ENCODE measurements at places on chromosomes 1 and 21.

- no peak for DNase-seq
These were observed 5.1 kb upstream of the CDC42BPA start for GRCh38 chr1:227323171-227323966.

- DNase-seq: peak; percentile 9
These were observed 59.4 kb downstream of the CDC7 start for GRCh38 chr1:91559838-91560565.

DNA sequence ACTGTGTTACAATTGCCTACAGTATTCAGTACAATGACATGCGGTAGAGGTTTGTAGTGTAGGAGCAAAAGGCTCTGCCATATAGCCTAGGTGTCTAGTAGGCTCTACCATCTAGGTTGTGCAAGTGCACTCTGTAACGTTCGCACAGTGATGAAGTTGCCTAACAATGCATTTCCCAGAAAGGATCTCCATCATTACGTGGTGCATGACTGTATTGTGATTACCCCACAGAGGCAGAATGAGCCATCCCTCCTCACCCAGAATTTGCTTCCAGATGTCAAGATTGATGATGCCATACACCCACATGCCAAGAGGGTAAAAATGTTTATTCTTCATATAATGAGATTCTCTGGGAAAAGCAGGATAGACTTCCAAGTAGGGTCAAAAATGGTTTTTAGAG, 199.3 kb upstream of the CTTNBP2NL start:
- no peak for DNase-seq

DNA sequence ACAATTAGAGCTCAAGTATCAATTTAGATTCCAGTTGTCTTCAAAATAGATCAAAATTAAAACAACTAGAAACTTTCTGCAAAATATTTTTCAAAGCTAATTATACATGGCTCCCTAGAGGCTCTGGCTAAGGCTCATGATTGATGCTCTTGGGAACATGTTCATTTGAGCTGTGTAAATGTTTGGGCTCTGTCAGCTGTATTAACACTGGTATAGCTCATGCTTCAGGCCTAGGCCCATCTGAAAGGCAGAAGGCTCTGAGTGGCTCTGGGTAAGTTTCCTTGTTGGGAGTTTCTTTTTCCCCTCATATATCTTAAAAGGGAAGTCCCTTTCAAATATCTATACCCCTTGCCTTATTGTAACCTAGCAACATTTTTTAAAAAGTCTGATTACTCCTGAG, 81.3 kb downstream of the UROD start:
- DNase-seq: no peak

DNA sequence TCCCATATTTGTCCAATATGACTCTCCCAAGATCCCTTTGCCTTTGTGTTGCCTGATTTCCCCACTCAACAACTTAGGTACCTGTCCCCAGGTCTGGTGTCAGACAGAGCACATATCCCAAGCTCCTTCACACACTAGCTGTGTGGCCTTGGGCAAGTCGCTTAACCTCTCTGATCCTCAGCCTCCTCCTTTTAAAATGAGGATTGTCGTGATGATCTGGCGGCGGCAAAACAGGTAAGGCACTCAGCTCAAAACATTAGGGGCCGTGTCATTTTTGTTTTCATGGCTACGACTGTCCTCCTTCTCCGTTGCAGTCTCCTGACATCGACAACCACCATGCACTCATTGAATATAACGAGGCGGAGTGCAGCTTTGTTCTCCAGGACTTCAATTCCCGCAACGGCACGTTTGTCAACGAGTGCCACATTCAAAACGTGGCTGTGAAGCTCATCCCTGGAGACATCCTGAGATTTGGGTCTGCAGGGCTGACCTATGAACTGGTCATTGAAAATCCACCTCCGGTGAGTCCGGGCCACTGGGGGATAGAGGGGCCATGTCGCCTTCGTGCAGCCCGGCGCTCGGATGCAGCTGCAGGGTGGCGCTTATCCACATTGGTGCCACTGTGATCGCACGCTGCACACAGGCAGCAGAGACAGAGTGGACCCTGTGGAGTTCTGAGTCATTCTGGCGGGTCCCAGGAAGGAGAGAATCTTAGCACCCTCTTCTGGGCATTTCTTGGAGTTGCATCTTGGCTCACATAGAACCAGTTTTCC, 25.2 kb downstream of the FHAD1 start:
- peak; percentile 13 for DNase-seq

GRCh38 chr1:23562137-23562876, 3.0 kb upstream of the ID3 start:
- DNase-seq: no peak

DNA sequence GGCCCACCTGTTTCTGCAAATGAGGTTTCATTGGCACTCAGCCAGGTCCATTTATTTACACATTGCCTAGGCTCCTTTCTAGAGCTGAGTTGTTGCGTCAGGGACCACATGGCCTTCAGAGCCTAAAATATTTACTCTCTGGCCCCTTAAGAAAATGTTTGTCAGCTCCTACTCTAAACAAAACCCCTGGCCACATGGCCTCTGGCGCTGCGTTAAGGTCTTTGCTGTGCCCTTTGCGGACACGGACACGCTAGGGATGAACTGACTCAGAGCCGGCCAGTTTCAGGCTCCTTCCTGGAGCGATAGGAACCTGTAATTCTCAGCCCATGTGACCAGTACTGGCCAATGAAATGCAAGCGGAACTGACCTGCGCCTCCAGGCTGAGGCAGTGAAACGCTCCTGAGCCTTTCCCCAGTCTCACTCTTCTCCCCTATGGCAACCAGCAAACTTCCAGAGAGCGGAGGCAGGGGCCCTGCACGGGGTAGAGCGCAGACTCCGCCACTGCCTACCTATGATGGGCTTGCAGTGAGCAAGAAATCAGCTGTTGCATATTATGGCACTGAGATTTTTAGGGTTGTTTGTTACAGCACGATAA, 160.3 kb downstream of the ETS2 start:
- no peak for DNase-seq

- peak; percentile 58 for DNase-seq
These were observed at the start of gene GLUL for GRCh38 chr1:182391362-182392049. Gene GLUL (minus strand): TSS chr1:182391790. CDS start chr1:182388737, 3,053 bp downstream.
